Fibroblast of skin of back (primary cell): ENCODE measurements at places on chromosomes 3 and 15.

DNA sequence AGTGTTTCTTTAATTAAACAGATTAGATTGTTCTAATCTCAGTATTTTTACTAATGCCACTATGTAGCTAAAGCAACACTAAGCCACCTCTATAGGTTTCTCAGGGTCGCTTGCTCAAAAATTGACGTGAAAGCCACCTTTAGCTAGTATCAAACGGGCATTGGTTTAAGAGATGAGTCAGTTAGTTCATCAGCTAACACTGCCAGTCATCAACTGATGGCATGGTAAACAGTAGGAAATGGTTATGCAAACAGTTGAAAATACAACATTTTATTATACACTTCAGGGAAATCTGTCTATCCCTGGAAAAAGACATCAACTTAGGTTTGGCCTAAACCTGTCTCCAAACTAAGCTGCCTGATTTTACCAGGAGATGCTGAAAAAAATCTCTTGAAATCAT lies 582.3 kb upstream of the NAALADL2 start:
- no peak for DNase-seq

DNA sequence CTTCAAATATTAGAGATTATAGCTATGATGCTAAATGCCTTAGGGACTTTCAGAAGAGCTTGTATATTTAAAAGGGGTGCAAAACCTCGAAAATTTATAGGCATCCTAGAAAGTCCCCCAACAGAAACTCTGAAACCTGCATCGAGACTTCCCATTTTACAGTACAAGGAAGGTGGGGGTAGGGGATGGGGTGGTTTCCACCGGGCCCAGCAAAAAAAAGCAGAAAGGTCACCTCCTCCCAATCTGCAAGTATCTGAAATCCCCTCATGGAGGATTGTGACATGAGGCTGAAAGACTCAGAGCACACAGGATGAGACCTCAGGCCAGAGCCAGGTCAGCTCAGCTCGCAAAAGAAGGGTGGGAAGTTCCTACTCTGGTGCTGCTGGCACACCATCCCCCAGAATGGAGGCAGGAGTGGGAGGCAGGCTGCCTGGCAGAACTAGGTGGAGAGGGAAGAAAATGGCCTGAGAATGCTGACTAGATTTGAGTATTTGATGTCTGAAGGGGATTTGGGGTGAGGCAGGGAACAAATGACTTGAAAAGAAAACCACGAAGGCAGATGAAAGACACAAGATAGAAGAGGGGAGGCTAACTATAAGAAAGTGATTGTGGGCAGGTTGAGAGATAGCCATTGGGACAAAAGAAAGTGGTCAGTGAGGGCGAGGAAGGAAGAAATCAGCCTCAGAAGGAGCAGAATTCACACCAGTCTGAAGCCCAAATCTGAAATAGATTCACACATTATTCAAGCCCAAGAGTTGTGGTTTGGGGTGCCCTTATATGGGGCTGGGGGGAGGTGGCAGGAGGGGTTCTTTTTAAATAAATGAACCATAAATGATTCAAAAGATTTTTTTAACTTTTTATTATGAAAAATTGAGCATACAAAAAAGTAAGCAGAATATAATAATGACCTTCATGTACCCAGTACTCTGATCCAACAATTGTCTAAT lies 22.5 kb upstream of the TSC22D2 start:
- DNase-seq = no peak

DNA sequence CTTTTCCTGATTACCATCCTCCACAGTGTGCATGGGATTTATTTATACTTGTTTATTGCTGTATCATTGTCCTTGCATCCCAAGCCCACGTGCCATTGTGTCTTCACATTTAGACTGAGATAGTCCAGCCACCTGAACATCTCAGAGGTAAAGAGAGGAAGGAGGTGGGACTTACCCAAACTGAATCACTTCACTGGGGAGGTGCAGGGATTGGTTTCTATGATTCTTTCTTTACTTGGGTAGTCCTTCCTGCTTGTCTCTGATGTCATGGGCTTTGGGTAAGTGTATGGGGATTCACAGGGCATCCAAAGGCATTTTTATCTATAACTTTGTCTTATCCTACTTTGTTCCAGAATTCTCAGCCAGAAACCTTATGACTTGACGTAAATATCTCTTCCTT lies 141.5 kb upstream of the UMPS start:
- DNase-seq = no peak

- DNase-seq = no peak
Measured at GRCh38 chr3:62955126-62955525, 79.9 kb upstream of the CADPS start.
